Fibroblast of skin of left biceps (primary cell): ENCODE measurements at places on chromosomes 4 and X.

- DNase-seq: no peak
Observed at GRCh38 chr4:30719454-30720020, 632 bp upstream of the PCDH7 start.

GRCh38 chrX:72216973-72217372 is 21.9 kb downstream of the ERCC6L start:
- DNase-seq: no peak

DNA sequence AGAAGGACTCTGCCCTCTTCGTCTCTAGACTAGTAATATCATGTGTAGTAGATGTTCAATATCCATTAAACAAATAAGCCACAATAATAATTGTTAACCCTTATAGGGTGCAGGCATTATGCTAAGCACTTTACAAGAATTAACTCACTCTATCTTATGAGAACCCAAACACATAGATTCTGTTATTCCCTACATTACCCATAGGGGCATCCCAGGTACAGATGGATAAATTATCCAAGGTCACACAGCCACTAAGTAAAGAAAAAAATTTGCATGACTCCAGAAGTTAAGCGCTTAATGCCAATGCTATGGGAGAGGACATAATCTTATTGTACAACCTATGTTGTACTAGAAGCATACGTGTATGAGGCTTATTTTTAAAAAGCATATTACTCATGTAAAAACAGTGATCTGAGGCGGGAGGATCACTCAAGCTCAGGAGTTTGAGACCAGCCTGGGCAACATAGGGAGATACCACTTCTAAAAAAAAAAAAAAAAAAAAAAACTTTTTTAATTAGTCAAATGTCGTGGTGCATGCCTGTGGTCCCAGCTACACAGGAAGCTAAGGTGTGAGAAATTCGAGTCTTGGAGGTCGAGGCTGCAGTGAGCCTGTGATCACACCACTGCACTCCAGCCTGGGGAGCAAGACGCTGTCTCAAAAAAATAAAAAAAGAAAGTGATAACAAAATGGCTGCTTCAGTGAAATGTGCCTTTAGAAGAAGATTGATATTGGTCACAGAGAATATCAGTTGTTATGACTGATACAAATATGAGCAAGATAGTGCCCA is 13.6 kb downstream of the LDB2 start:
- no peak for DNase-seq

- DNase-seq: no peak
Observed at GRCh38 chr4:52743444-52744019, 7.7 kb downstream of the ERVMER34-1 start.

GRCh38 chr4:62484357-62484756 is 1284.2 kb downstream of the ADGRL3 start:
- no peak for DNase-seq

GRCh38 chr4:31035761-31036160 is 315.6 kb downstream of the PCDH7 start:
- no peak for DNase-seq
